NCI-H2081 (cell line): ENCODE measurements at places on chromosomes 5 and 9.

DNA sequence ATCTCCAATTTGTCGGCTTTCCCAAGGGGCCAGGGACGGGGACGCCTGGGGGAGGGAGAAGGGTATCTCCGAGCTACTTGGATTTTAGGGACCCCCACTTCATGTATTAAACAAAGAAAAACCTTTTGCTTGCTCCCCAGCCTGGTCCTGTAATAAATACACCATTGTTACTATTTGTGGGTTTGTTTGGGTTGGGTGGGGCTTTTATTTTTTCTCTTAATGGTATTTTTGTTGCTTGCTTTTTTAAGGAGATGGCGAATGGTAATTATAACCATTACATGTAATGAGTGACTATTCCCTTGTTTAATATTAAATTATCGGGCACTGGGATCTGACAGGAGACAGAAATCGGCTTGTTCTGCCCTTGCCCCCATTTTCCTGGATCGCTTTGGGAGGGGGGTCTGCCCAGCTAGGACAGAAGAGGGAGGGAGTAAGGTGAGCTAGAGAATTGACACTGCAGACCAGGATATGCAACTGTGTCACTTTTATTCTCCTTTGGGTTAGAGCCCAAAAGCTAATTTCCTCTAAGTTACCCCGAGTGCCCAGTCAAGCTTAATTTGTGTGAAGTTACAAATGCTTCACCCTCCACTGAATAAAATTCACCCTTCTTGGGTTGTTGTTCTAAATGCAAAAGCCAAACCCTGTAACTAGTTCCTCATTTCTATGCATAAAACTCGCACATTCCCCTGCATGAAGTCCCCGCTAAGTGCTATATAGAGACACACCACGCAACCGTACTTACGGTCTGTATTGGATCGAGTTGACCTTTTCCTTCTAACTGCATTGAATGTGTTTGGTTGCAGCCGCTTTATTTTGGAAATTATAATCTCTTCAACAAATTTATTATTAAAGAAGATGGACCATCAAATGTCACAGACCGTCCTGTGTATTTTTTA, 1.6 kb upstream of the ZNF608 start:
- peak; percentile 74 for DNase-seq

DNA sequence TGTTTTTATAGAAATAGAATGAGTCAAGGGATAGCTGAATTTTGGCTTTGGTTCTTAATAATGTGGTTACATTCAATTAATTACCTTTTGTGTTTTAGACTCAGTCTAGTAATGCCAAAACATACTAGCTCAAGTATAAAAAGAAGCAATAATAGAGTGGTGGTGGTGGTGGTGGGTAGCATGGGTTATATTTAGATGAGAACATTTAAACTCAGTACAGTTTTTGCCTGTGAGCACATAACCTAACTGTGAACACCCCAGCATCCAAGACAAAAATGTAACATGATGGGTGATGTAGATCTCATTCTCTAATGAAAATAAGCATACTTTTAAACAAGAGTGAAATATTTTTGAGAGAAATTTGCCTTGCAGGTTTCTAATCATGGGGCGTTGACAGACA, 14.2 kb downstream of the CPEB4 start:
- no peak for DNase-seq

DNA sequence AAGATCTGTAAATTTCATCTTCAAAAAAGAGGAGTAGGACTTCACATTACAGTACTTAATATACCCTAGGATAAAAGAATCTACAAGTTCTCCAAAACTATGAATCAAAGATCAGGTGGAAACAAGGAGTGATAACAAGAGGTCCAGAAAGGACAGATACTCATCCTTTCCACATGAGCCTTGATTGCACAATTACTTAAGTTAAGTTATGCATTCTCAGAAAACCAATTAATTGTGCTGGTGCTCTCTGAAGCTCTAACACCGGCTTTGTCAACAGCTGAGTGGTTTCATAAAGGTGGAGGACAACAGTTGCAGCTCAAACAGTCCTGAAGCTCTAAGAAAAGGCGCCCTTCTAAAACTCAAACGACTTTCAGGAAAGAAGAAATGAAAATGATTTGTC, 251.9 kb downstream of the BNC2 start:
- DNase-seq: no peak

DNA sequence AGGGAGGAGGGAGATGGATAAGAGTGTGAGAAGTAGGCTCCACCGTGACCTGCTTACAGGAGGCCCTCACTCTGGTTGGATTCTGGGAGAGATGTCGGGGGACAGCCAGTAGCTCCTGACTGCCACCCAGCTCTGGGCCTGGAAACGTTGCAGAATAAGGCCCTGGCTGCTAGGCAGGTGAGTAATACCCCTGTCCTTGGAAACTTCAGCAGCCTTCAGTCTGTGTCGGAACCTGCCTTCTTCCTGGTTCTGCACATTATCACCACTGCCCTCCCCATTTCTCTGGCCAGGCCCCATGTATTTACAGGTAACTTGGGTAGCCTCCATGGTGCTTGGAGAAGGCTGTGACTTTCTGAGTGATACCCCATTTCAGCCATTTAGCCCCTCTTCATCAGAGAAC, 26.8 kb downstream of the FAXDC2 start:
- no peak for DNase-seq
